GM12864 (cell line): ENCODE measurements at places on chromosomes 16 and 17.
A peak's percentile ranks its signal among the peaks of the same experiment; 100 is the strongest.

DNA sequence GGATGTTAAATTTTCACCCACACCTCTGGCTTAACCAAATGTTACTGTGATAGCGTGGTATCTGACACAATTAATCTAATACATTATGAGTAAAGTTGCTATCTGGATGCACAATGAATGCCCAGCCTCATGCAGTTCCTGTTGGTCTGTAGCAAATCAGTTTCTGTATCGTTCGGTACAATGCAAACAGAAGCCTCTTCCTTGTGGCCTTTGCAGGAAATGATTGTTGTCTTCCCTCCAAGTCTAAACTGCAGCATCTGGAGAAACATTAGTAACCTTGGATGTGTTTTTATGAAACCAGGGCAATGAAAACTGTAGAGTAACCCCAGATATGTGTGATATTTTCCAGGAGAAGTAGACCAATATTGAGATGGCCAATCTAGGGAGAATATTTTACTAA is 46.8 kb downstream of the CYB561 start:
- DNase-seq = no peak

- peak; percentile 40 for DNase-seq
Observed at GRCh38 chr16:67246081-67246755, 1.1 kb downstream of the FHOD1 start.

- no peak for DNase-seq
Observed at GRCh38 chr16:381789-382717, at the start of gene PGAP6. TSS of gene PGAP6 (minus strand) at chr16:381978. CDS start at chr16:381821, 157 bp downstream.

- DNase-seq = no peak
Observed at GRCh38 chr17:28227316-28228108, 91.5 kb upstream of the TMEM97 start.

DNA sequence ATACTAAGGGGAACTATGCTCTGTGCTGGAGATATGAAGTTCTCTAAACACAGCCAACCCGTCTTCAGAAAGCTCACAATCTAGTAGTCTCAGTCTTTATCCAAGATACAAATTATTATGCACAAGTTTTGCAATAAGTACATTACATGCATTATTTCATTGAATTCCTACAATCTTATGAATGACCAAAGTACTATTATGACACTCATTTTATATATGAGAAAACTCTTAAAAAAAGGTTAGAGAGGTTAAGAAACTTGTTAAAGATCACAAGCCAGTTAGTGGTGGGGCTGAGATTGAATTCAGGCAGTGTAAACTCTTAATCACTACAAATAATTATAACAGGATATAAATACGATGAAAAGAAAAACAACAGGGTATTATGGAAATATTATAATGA is 4.7 kb upstream of the BRIP1 start:
- DNase-seq = no peak

- no peak for DNase-seq
Observed at GRCh38 chr17:59914274-59914854, 21.4 kb downstream of the RPS6KB1 start.

- no peak for DNase-seq
Observed at GRCh38 chr17:66712453-66712852, 122.5 kb upstream of the CACNG5 start.

DNA sequence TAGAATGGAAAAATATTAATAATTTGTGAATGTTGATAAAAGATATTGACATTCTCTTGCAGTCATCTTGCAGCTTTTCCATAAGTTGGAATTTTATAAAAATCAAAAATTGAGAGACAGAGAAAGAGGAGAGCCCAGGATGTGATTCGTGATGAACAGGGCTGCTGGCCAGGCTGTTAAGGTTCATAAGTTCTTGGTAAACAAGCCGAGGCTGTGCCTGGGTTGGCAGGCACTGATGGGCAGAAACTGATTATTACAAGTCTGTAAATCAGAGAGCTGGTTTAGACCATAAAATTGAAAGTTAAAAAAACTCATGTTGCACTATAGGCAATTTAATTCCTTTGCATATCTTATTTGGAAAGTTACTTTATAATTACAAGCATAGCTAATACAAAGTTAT is 533.7 kb downstream of the HAPSTR1 start:
- no peak for DNase-seq

DNA sequence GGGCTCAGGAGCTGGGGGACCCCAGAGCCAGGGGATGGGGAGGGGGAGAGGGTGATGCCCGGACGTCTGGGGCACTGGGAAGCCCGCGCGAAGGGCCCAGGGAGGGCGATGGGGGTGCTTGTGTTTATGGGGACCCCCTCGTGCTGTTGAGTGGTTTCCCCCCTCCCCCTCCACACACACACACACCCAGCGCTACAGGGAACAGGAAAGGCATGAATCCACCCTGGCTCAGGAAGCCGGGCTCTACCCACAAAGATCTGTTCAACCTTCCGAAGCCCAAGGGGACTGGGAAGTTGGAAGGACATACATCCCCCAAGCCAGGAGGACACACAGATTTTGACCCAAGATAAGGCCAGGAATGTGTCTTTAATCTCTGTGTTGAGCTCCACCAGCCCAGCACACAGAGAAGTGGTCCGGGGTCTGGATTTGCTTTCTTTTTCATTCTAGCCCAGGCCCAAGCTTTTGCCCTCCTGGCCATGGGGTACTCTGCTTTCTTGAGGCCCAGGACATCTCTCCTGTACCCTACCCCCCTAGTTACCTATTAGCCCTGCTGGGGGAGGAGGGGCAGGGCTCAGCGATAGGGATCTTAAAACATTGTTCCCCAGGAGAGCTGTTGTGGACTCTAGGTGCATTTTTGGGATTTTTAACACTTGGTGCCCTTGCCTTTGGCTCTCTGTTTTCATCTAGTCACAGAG is 1.2 kb downstream of the UBALD2 start:
- DNase-seq = no peak

DNA sequence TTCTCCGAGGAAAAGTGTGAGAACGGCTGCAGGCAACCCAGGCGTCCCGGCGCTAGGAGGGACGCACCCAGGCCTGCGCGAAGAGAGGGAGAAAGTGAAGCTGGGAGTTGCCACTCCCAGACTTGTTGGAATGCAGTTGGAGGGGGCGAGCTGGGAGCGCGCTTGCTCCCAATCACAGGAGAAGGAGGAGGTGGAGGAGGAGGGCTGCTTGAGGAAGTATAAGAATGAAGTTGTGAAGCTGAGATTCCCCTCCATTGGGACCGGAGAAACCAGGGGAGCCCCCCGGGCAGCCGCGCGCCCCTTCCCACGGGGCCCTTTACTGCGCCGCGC is at the start of gene ERBB2:
Gene ERBB2, plus strand, starts transcription at position 247 of the 330 bp plus-strand sequence. CDS start 175 bp downstream, outside the sequence.
- DNase-seq = no peak

GRCh38 chr16:51147776-51148677 is 3.0 kb downstream of the SALL1 start:
- no peak for DNase-seq

- DNase-seq = no peak
Observed at GRCh38 chr17:37824534-37825485, 80.0 kb upstream of the HNF1B start.

DNA sequence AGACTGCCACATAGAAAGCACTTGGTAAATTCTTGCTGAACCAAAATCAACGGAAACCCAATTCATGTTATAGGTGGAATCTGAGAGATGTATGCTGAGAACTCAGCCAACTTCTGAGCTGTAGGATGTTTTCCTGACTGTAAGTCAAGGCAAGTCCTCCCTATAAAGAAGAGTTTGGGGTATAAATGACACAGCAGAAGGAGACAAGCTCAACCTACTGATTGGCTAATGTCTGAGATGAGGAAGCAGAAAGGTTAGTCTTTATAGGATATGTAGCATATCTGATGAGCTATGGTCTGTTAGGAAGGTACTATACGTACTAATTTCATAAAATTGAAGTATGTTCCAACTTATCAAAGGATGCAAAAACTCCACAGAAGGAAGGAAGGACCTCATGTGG is 99.5 kb downstream of the XYLT1 start:
- no peak for DNase-seq
